CD4-positive, CD25-positive, alpha-beta regulatory T cell (primary cell): ENCODE measurements at places on chromosomes 3 and 15. TPM values are rescaled to one million over a fixed set of nuclear protein-coding genes. Genes with fewer than 3 reads are reported as not detected.

DNA sequence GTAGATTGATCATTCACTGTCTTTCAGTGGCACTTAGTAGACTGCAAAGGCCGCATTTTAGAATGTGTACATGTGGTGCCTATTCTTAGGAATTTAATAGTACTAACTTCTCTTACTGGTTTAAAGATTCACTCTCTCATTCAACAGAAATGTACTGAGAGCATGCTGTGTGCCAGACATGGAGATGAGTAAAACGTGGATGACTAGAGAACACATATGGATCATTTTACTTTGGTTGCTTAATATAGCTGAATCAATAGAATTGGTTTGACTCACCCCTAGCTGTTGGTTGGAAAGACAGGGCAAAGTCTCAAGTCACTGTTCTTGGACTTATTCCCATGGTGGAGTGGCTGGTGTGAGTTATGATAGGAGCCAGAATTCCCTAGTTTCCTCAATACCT lies 109.1 kb upstream of the TNFAIP8L3 start:
- no peak for DNase-seq

GRCh38 chr3:192915722-192916121 lies 1.9 kb downstream of the MB21D2 start:
- no peak for DNase-seq

Gene LYZL4
- total RNA-seq, result not detected

Gene C3orf22
- not detected for total RNA-seq

Gene KLHL40
- not detected for total RNA-seq

Gene TTLL13
- 0.25 TPM for total RNA-seq
